CD4-positive, alpha-beta T cell (primary cell): ENCODE measurements at places on chromosomes 11 and 22.

DNA sequence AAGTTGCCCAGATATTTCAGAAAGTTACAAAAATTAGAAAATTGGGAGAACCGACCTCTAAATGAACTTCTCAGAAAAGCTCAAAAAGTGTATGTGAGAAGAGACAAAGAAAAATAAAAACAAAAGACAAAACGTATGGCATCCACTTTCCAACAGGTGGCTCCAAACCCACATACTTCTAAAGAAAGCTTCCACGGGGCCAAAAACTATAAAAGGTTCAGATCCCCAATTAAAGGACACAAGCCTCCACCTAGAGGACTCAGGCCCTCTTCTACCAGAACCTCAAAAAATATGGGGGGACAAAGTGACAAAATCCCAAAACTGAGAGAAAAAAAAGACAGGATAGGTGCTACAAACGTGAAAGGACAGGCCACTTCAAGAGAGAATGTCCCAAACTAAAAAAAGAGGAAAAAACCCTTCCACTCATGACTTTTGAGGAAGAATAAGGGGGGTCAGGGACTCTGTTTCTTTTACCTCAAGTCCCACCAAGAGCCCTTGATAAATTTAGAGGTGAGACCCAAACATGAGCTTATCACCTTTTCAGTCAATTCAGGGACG lies 8.8 kb downstream of the SCGB2A1 start:
- no peaks in the 10 kb centered on the region for H3K36me3 ChIP-seq
- no peaks in the 10 kb centered on the region for H3K27me3 ChIP-seq
- H3K4me3 ChIP-seq, result no peak overlapping the region
- H3K27ac ChIP-seq, result no peak overlapping the region

GRCh38 chr11:75910426-75911145 lies 95.6 kb downstream of the UVRAG start:
- no peak overlapping the region for H3K4me3 ChIP-seq
- H3K36me3 ChIP-seq, result peaks cover 11% of the 10 kb centered on the region
- no peaks in the 10 kb centered on the region for H3K4me1 ChIP-seq
- no peak for DNase-seq
- H3K27ac ChIP-seq, result no peak overlapping the region
- no peaks in the 10 kb centered on the region for H3K27me3 ChIP-seq

DNA sequence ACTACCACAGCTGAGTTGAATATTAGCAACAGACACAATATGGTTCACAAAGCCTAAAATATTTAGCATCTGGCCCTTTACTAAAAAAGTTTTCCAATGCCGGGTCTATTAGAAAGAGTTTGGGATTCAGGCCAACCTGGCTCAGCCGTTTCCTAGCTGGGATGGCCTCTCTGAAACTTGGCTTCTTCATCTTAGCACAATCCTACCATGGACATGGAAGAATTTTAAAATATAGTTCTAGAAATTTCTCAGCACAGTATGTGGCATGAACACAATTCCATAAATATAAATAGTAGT lies 103.8 kb downstream of the RRAS2 start:
- no peak for DNase-seq
- no peak overlapping the region for H3K27ac ChIP-seq
- no peaks in the 10 kb centered on the region for H3K27me3 ChIP-seq

- H3K27me3 ChIP-seq, result no peaks in the 10 kb centered on the region
- no peak overlapping the region for H3K4me3 ChIP-seq
- no peaks in the 10 kb centered on the region for H3K36me3 ChIP-seq
- H3K4me1 ChIP-seq, result no peaks in the 10 kb centered on the region
These were observed 808.0 kb downstream of the DLG2 start for GRCh38 chr11:84819128-84819527.

- DNase-seq, result no peak
- no peak overlapping the region for H3K4me3 ChIP-seq
- H3K27ac ChIP-seq, result no peak overlapping the region
- H3K36me3 ChIP-seq, result no peaks in the 10 kb centered on the region
- H3K4me1 ChIP-seq, result no peaks in the 10 kb centered on the region
These were observed 88.3 kb downstream of the BDNF start for GRCh38 chr11:27611947-27612455.

DNA sequence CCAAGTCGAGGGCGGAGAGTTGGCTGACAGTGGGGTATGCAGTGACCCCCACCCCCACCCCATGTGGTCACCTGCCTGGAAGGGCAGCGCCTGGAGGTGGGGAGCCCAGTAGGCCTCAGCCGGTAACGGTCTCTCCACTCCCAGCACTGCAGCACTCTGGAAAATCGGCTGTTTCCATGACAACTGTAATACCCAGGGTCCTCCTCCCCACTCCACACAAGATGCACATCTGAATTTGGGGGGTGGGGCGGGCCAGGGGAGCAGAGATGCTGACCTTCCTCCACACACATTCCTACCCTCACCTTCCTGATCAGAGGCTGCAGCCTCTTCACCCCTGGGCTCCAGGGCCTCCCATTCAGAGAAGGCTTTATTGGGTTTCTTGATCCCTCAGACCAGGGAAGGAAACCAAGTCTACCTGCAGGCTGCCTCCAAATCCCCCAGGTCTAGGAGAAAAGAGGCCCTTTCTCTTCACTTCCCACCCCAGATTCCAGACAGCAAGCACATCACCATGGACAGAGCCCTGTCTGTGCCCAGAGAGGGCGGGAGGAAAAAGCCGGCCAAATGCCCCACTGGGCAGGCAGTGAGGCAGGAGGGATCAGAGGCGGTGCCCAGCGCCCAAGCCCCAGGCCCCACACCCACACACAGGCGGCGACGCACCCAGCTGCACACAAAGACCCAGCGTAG lies 46.5 kb downstream of the SLC22A12 start:
- H3K4me1 ChIP-seq, result peaks cover 8% of the 10 kb centered on the region
- DNase-seq, result no peak
- no peak overlapping the region for H3K4me3 ChIP-seq

DNA sequence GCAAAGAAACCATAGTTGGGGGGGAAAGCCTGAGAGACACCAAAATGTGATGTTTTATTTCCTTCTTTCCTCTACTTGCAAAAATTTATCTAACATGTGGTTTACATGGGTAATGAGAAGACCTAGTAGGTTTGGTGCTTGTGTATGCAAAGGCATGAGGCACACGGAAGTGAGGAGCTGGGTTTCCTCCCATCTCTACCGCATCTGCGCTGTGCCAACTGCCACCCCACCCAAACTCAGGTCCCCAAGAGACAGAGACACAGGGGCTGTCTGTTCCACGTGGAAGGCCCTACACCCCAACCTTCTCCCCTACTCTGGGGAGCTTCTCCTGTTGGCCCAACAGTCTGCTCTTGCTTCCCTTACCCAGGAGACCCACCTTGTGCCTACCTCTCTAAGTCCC lies 4.8 kb downstream of the RTL6 start:
- H3K27ac ChIP-seq, result no peak overlapping the region
- peaks cover 8% of the 10 kb centered on the region for H3K36me3 ChIP-seq
- no peak overlapping the region for H3K4me3 ChIP-seq
- no peaks in the 10 kb centered on the region for H3K27me3 ChIP-seq
- H3K4me1 ChIP-seq, result peaks cover 63% of the 10 kb centered on the region
- DNase-seq, result no peak

- H3K27me3 ChIP-seq, result no peaks in the 10 kb centered on the region
- H3K4me3 ChIP-seq, result no peak overlapping the region
- H3K36me3 ChIP-seq, result no peaks in the 10 kb centered on the region
- no peak overlapping the region for H3K27ac ChIP-seq
These were observed 51.8 kb downstream of the PARVA start for GRCh38 chr11:12429155-12429554.

GRCh38 chr22:30453731-30454510 lies 17.9 kb downstream of the SEC14L3 start:
- H3K27ac ChIP-seq, result no peak overlapping the region
- H3K4me1 ChIP-seq, result no peaks in the 10 kb centered on the region
- H3K27me3 ChIP-seq, result peaks cover 3% of the 10 kb centered on the region
- DNase-seq, result peak; percentile 23

- H3K4me3 ChIP-seq, result no peak overlapping the region
- no peaks in the 10 kb centered on the region for H3K27me3 ChIP-seq
- no peak for DNase-seq
- H3K4me1 ChIP-seq, result peaks cover 8% of the 10 kb centered on the region
These were observed 23.3 kb upstream of the CHRM4 start for GRCh38 chr11:46414879-46415278.

- H3K4me1 ChIP-seq, result no peaks in the 10 kb centered on the region
- peaks cover 33% of the 10 kb centered on the region for H3K27me3 ChIP-seq
- H3K27ac ChIP-seq, result no peak overlapping the region
- no peak overlapping the region for H3K4me3 ChIP-seq
These were observed 1.4 kb upstream of the SHANK2 start for GRCh38 chr11:71253794-71254193.

GRCh38 chr11:59918987-59919589 lies 19.1 kb upstream of the OOSP1 start:
- no peaks in the 10 kb centered on the region for H3K4me1 ChIP-seq
- H3K4me3 ChIP-seq, result no peak overlapping the region
- H3K36me3 ChIP-seq, result no peaks in the 10 kb centered on the region
- DNase-seq, result no peak
- H3K27ac ChIP-seq, result no peak overlapping the region
- no peaks in the 10 kb centered on the region for H3K27me3 ChIP-seq

GRCh38 chr22:19770349-19771220 lies 10.0 kb downstream of the TBX1 start:
- peaks cover 67% of the 10 kb centered on the region for H3K27me3 ChIP-seq
- no peak overlapping the region for H3K27ac ChIP-seq
- no peak overlapping the region for H3K4me3 ChIP-seq
- no peak for DNase-seq
- no peaks in the 10 kb centered on the region for H3K36me3 ChIP-seq
- peaks cover 18% of the 10 kb centered on the region for H3K4me1 ChIP-seq

- no peak overlapping the region for H3K27ac ChIP-seq
- no peak overlapping the region for H3K4me3 ChIP-seq
- H3K27me3 ChIP-seq, result no peaks in the 10 kb centered on the region
These were observed 31.8 kb upstream of the HSPA8 start for GRCh38 chr11:123093739-123094138.

DNA sequence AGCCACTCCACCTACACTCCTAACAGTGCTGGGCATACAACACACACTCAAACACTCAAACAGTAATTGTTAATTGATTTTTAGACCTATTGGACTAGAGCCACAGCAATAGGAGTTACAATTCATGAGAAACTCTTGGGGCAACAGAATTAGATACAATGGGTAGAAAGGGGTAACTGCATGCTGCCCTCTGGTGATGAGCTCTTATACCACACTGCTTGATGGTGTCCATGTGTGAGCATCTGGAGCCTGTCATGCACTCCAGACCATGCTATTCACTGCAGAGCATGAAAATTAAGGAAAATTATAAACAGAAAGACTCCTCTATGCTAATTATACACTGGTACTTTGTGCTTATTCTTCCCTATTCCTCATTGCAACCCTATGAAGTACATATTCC lies 975.5 kb upstream of the CCDC90B start:
- no peak overlapping the region for H3K27ac ChIP-seq
- H3K4me1 ChIP-seq, result no peaks in the 10 kb centered on the region

DNA sequence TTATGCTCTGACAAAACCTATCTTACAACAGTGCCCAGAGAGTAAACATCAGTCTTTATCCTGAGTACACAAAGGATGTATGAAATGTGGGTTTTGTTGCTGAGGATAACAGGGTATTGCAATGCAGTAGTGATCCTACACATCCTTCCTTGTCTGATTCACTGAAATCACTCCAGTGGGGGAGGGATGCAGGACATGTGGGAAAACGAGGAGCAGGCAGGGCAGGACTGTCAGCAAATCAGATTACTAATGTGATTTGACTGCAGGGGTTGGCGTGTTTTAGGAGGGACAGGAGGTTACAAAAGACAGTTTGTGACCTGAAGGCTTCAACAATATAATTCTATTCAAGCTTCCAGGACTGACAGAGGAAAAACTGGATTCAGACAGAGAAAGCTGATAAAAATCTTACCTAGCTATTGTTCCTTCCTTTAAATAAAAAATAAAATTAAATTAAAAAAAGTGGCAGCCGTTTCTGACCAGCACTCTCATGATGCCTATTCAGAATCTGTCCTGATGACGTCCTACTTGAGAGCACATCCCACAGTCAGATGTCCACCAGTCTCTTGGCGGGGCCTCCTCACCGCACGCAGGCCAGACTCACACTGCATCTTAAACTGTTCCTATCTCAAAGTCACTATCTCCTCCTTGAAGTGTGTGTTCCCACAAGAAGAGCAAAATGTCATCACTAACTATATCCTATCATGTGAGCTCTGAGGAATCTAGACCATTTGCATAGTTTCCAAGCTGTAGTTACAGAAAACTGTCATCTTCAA lies 50.6 kb upstream of the MN1 start:
- H3K36me3 ChIP-seq, result peaks cover 82% of the 10 kb centered on the region
- no peak overlapping the region for H3K27ac ChIP-seq
- no peaks in the 10 kb centered on the region for H3K27me3 ChIP-seq
- no peak for DNase-seq

DNA sequence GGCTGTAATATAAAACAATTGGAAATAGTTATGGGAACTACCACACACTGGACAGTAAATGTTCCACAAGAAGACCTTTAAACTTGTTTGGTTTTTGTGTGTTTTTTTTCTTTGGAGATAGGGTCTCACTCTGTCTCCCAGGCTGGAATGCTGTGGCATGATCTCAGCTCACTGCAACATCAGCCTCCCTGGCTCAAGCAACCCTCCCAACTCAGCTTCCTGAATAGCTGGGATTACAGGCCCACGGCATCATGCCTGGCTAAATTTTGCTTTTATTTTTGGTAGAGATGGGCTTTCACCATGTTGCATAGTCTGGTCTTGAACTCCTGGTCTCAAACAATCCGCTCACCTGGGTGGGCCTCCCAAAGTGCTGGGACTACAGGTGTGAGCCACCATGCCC lies 121.0 kb downstream of the MPPED2 start:
- no peak for DNase-seq
- no peaks in the 10 kb centered on the region for H3K4me1 ChIP-seq
- no peaks in the 10 kb centered on the region for H3K36me3 ChIP-seq
- H3K27ac ChIP-seq, result no peak overlapping the region

DNA sequence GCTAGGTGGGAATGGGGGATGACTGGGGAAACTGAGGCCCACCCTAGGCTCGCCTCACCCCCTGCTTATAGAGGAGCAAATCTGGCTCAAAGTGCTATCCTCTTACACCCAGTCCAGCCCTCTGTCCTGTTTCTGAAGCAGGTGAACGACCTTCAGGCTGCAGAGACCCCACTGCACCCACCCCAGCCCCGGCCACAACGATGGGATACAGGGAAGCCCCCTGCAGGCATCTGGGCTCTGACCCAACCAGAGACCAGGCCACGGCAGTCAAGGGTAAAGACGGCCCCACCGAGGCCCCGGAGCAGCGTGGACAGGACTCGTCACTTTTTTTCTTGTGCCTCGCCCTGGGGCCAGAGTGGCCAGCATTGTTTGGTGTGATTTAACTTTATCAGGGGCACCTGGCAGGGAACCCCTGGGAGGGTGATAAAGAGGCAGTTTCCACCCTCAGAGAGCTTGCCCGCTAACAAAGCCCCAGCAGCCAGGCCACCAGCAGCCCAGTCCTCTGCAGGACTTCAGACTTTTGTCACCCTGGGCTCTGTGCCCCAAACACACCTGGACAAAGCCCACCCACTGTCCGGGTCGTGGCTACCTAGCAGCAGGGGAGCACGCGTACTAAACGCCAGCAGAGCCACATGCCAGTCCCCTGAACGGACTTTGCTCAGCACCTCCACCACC lies 612.6 kb downstream of the TBC1D22A start:
- no peak overlapping the region for H3K4me3 ChIP-seq
- no peaks in the 10 kb centered on the region for H3K4me1 ChIP-seq
- H3K36me3 ChIP-seq, result no peaks in the 10 kb centered on the region
- no peak overlapping the region for H3K27ac ChIP-seq
- H3K27me3 ChIP-seq, result no peaks in the 10 kb centered on the region
- DNase-seq, result no peak

GRCh38 chr11:94655291-94655690 lies 88.1 kb downstream of the PIWIL4 start:
- H3K4me3 ChIP-seq, result no peak overlapping the region
- H3K27me3 ChIP-seq, result peaks cover 13% of the 10 kb centered on the region
- DNase-seq, result no peak
